ENCODE measurements at places on chromosomes 16 and 17. TPM values are rescaled to one million over a fixed set of nuclear protein-coding genes. Genes with fewer than 3 reads are reported as not detected.

The KCNG4 gene
- not detected for polyA plus RNA-seq

The PRRT2 gene
- 2.1 TPM for polyA plus RNA-seq

The SDK2 gene
- 0.03 TPM for polyA plus RNA-seq

The SCARF1 gene
- not detected for polyA plus RNA-seq

The CBX8 gene
- polyA plus RNA-seq: 6.4 TPM

The ZNF174 gene
- 9.1 TPM for polyA plus RNA-seq

The NARF gene
- 70.2 TPM for polyA plus RNA-seq

The CPHXL2 gene
- polyA plus RNA-seq: not detected

The ZFP3 gene
- 1.8 TPM for polyA plus RNA-seq

The DBF4B gene
- polyA plus RNA-seq: 2.6 TPM

The NPIPB2 gene
- polyA plus RNA-seq: 2.0 TPM

DNA sequence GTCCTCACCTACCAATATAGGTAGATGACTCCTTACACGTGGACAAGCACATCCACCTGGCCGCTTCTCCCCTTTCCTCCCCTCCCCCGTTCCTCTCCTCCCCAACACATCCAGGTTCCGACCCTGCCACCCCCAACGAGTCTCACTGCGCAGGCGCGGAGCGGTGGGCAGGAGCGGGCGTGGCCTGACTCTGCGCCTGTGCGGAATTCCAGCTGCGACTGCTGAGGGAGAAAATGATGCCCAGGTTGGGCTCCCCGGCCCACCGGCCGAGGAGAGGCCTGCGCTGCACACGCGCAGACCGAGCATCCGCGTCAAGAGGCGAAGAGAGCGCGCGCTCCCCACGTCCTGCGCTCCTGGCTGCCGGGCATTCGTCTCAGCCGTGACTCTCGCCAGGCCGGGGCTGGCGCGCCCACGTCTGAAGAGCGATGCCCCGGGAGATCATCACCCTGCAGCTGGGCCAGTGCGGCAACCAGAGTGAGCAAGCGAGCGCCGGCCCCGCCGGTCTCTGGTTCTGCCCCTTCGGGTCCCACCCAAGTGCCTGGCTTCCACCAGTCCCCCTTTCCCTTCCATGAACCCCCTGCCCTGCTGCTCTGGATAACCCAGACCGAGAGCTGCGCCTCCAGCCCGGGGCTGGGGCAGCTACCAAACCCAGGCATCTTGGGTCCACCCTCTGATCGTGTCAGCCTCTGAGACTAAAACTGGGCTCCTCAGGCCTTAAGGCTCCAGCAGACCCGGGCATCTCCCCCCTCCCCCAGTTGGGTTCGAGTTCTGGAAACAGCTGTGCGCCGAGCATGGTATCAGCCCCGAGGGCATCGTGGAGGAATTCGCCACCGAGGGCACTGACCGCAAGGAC lies at the start of gene TUBG2:
TSS of gene TUBG2 (plus strand) at position 206 of the 853 bp plus-strand sequence. CDS start at position 426, 220 bp downstream.
- H3K36me3 ChIP-seq: peaks cover 9% of the 10 kb centered on the region
- peak within 1 kb of the TSS; percentile 86 for H3K4me3 ChIP-seq
- peak; percentile 93 for DNase-seq
- H3K27ac ChIP-seq: peak within 1 kb of the TSS; percentile 83
- no peaks in the 10 kb centered on the region for H3K27me3 ChIP-seq
- peaks cover 23% of the 10 kb centered on the region for H3K4me1 ChIP-seq

GRCh38 chr16:85844786-85845185 lies 45.3 kb downstream of the COX4I1 start:
- no peak for DNase-seq
- H3K27ac ChIP-seq: no peak overlapping the region
- H3K4me1 ChIP-seq: no peaks in the 10 kb centered on the region

- peak; percentile 29 for DNase-seq
- peaks cover 18% of the 10 kb centered on the region for H3K27me3 ChIP-seq
- no peaks in the 10 kb centered on the region for H3K4me1 ChIP-seq
Measured at GRCh38 chr16:49855822-49856671, at the start of gene ZNF423. Gene ZNF423, minus strand, starts transcription at chr16:49856112. Its CDS starts 338 bp downstream, at chr16:49855774.

- H3K4me3 ChIP-seq: no peak overlapping the region
- H3K36me3 ChIP-seq: peaks cover 3% of the 10 kb centered on the region
- no peaks in the 10 kb centered on the region for H3K27me3 ChIP-seq
- no peak overlapping the region for H3K27ac ChIP-seq
- no peak for DNase-seq
- peaks cover 14% of the 10 kb centered on the region for H3K4me1 ChIP-seq
Measured at GRCh38 chr17:80945736-80946135, 45.9 kb upstream of the CHMP6 start.

DNA sequence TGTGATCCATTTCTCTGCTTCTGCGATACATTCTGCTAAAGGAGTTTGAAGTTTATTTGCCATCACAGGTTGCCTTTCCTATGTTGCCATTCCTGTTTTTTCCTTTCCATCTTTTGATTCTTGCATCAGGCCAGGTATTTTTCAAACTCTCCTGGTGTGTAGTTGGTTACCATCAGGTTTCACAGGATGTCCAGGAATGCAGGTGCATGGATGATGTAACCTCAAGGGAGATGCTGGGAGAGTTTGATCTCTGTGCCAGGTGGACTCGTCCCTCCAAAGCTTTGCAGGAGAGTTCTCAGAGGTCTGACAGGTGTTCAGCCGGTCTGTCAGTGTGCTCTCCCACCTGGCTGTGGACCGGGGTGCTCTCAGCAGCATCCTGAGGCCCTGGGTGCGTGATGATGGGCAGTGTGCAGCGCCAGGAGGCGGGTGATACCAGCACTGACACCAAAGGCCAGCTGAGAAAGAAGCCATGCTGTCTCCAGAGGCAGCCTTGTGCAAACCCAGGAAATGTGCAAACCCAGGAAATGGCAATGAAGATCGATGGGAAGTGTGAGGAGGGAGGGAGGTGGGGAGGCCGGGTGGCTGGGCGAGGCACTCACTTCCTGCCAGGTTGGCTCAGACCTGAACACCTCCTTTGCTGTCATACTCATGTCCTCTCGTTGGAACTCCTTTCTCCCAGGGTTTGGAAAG lies 1.7 kb downstream of the ATP2C2 start:
- H3K36me3 ChIP-seq: no peaks in the 10 kb centered on the region
- no peak overlapping the region for H3K27ac ChIP-seq
- H3K4me1 ChIP-seq: no peaks in the 10 kb centered on the region
- H3K4me3 ChIP-seq: no peak overlapping the region
- DNase-seq: no peak
- H3K27me3 ChIP-seq: peaks cover 81% of the 10 kb centered on the region

DNA sequence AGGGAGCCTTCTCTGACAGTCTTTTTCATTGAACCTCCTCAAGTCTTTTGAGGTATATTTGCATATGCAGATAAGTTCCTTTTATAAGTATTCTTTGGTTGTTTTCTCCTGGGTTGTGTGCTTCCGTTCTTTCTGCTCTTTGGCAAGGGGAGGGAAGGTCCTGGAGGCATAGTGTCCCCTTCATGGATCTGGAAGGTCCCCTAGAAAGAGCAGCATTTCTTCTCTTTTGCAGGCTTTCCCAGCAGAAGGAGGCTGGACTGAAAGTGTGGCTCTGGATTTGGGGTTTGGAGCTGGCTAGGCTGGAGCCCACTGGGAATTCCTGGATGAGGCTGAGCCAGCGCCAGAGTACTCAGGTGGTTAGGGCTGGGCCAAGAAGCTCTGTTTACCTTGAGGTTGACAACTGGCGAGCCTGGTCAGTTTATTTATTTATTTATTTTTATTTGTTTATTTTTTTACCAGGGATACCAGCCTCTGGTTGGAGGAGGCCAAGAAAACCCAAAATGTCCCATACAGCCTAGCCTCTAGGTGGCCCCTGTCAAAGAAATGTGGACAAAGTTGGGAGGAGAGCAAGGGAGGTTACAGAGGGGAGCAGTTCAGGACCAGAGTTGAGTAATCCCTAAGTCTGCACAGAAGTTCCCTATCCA lies 5.4 kb upstream of the TOP2A start:
- no peak overlapping the region for H3K27ac ChIP-seq
- H3K4me3 ChIP-seq: no peak overlapping the region
- H3K4me1 ChIP-seq: no peaks in the 10 kb centered on the region

DNA sequence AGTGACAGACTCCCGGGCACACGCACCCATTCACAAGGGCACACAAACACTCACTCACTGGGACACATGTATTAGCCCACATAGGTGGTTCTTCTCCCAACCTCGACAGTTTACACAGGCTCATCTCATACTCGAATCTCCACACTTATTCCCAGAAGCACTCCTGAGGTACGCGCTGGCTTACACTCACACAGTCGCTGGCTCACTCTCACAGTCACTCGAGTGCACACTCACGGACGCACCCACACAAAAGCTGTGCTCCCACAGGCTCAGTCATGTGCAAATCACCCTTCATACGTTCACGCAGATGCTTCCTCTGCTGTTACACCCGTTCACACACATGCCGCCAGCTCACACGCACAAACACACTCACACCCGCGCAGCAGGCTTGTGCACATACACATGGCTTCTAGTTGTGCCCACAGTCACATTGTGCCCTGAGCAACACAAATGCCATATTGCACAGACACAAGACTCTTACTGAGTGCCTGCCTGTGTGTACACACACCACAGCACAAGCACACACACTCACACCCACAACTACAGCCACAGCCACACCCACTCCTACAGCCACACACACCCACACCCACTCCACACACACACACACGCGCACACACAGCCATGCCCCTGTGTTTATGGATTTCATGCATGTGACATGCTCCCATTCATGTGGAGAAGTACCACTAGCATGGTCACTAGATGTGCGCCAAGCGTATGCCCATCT lies 8.4 kb upstream of the PRR29 start:
- H3K4me1 ChIP-seq: peaks cover 7% of the 10 kb centered on the region
- peaks cover 29% of the 10 kb centered on the region for H3K27me3 ChIP-seq
- no peak overlapping the region for H3K4me3 ChIP-seq
- no peak for DNase-seq

DNA sequence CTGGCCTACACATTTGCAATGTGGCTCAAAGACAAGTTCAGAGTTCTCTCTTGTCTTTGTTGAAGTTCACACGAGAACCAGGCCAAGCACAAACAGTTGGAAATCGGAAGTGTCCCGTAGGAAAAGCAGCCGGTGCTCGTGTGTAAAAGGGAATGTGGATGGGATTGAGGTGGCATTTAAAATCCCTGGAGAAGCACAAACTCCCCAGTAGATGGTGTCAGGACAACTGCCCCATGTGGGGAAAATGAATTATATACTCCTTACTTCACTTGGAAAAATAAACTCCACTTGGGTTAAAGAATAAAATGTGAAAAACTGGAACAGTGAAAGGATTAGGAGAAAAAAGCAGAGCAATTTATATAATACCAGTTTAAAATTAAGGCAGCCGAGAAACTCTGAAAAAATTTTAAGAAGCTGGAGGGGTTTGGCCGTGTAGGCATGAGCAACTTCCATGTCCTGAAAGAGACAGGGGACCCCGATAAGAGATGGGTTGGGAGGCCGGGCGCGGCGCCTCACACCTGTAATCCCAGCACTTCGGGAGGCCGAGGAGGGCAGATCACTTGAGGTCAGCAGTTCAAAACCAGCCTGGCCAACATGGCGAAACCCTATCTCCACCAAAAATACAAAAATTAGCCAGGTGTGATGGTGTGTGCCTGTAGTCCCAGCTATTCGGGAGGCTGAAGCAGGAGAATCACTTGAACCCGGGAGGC lies 28.1 kb downstream of the CBFA2T3 start:
- no peaks in the 10 kb centered on the region for H3K36me3 ChIP-seq
- no peaks in the 10 kb centered on the region for H3K4me1 ChIP-seq
- no peak overlapping the region for H3K4me3 ChIP-seq
- no peak overlapping the region for H3K27ac ChIP-seq
- peak; percentile 17 for DNase-seq

DNA sequence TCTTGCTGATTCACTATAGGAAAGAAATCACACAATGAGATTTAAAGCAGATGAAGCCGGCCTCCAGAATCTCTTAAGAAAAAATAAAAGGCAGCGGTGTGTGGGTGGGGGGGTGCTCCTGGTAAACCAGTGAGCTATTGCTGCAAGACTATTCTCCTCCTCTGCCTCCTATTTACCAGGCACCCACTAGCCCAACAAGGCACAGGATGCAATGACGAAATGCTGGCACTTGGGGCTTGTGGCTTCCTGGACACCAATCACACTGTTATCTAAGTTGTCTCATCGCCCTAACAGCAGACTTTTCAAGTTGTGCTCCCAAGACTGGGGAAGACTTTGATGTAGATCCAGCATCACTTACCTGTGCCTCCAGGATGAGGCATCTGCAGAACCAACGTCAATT lies 50.2 kb upstream of the NDRG4 start:
- no peak for DNase-seq
- H3K4me3 ChIP-seq: no peak overlapping the region
- no peaks in the 10 kb centered on the region for H3K36me3 ChIP-seq

- H3K36me3 ChIP-seq: no peaks in the 10 kb centered on the region
- no peak overlapping the region for H3K4me3 ChIP-seq
- DNase-seq: no peak
- no peaks in the 10 kb centered on the region for H3K4me1 ChIP-seq
Measured at GRCh38 chr16:49399594-49400364, 26.2 kb downstream of the C16orf78 start.

GRCh38 chr16:75471723-75472633 lies 7.5 kb upstream of the TMEM170A start:
- H3K4me3 ChIP-seq: no peak overlapping the region
- peak; percentile 85 for DNase-seq
- no peaks in the 10 kb centered on the region for H3K36me3 ChIP-seq
- no peak overlapping the region for H3K27ac ChIP-seq
- no peaks in the 10 kb centered on the region for H3K27me3 ChIP-seq

DNA sequence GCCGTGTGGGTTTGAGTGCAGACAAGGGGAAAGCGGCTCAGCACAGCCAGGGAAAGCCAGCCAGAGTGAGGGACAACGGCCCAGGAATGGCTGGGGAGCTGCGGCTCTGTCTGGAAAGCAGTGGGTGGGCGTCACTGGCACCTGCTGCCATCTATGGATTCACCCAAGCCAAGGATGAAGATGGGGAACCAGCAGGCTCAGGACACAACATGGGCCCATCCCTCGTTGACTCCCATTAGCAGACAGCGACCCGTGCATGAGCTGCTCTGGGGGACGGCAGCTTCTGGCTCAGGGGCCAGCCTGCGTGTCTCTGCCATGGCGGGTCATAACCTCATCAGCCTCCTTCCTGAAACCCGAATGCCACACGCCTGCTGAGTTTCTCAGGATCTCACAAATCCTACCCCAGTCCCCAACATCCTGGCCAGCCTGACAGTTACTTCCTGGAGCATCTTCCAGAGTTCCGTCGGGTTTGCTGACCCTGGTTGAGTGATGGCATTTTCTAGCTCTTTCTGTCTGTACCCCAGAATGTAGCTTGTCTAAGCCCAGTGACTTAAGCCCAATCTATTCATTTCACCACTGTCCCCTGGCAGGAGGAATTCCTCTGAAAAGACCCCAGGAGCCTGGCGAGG lies 50.7 kb downstream of the SLC7A5 start:
- H3K4me1 ChIP-seq: no peaks in the 10 kb centered on the region
- DNase-seq: no peak
- no peaks in the 10 kb centered on the region for H3K27me3 ChIP-seq
- H3K4me3 ChIP-seq: no peak overlapping the region
- H3K36me3 ChIP-seq: no peaks in the 10 kb centered on the region
- H3K27ac ChIP-seq: no peak overlapping the region

- no peaks in the 10 kb centered on the region for H3K4me1 ChIP-seq
- no peaks in the 10 kb centered on the region for H3K36me3 ChIP-seq
- peak; percentile 78 for DNase-seq
Measured at GRCh38 chr17:29115961-29116803, 64.0 kb downstream of the MYO18A start.

- H3K4me3 ChIP-seq: no peak overlapping the region
- no peak overlapping the region for H3K27ac ChIP-seq
- H3K27me3 ChIP-seq: no peaks in the 10 kb centered on the region
- H3K36me3 ChIP-seq: no peaks in the 10 kb centered on the region
Measured at GRCh38 chr17:34728771-34729310, 149.5 kb downstream of the TMEM132E start.

GRCh38 chr17:31286587-31286986 lies 10.5 kb downstream of the OMG start:
- H3K27ac ChIP-seq: no peak overlapping the region
- H3K27me3 ChIP-seq: no peaks in the 10 kb centered on the region
- H3K4me1 ChIP-seq: no peaks in the 10 kb centered on the region
- no peak overlapping the region for H3K4me3 ChIP-seq
- H3K36me3 ChIP-seq: peaks cover 8% of the 10 kb centered on the region
